ENCODE measurements at places on chromosomes 5 and 9. TPM values are rescaled to one million over a fixed set of nuclear protein-coding genes. Genes with fewer than 3 reads are reported as not detected.

Gene C5orf52
- not detected for total RNA-seq

Gene SPATA9
- total RNA-seq, result not detected

Gene PPP3R2
- not detected for total RNA-seq

DNA sequence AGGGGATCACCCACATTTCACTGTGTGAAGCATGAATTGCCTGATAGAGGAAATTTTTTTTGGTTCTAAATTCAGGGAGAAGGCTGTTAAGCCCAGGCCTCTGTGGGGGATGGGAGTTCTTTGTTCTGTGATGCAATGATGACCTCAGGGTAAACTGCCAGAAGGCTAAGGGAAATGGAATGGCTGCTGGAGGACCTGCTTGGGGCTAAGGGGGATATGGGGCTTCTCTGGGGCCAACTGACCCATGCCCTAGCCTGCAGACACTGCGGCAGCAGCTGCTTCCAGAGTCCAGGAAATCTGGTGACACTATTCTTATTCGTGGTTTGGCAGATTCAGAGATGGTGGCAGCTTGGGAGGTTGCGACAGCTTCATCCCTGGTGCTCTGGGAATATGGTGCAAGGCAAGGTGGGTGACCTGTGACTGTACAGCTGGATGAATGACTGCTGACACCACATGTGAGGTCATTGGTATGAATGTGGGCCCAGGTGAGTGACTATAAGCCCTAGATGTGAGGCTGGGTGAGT lies 30.3 kb downstream of the VCP start:
- DNase-seq, result no peak

- DNase-seq, result no peak
These were observed 114.1 kb downstream of the MLLT3 start for GRCh38 chr9:20508242-20508641.

Measured in naive thymus-derived CD4-positive, alpha-beta T cell (primary cell).